ENCODE measurements at places on chromosomes 11 and 22. TPM values are rescaled to one million over a fixed set of nuclear protein-coding genes. Genes with fewer than 3 reads are reported as not detected.

The OR52E8 gene
- total RNA-seq: not detected

The GAS2 gene
- 2.0 TPM for total RNA-seq

The TMEM258 gene
- total RNA-seq: 166 TPM

The ZNF215 gene
- total RNA-seq: 1.8 TPM

The FGF4 gene
- total RNA-seq: not detected

The YAP1 gene
- 0.10 TPM for total RNA-seq

Data from activated T-helper 1 cell treated with anti-CD3 and anti-CD28 coated beads, Interleukin-12 subunit alpha, Interleukin-12 subunit beta, Interleukin-2, Interleukin-4 antibody, amounts not matched to agents 30 ng/mL and 10 ng/mL and 1 ng/mL, durations not matched to agents 14 hours and 24 hours and 36 hours (primary cell).